ENCODE measurements at places on chromosomes 3 and 15.

DNA sequence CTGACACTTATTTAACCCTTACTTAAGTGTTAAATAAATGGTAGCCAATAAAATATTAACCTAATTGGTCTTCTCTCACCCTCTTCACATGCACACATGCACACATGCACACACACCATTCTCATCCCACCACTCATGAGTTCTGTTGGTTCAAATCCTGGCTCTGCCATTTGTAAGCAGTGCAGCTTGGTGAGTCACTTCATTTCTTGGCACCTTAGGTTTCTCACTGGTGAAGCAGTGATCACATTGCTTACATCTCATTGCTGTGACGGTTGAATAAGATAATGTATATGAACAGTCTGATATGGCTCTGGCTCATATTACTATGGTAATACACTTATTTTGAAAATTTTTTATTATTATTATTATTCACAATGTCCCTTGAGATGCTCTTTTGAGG lies 33.8 kb downstream of the RIOX2 start:
- DNase-seq: no peak

DNA sequence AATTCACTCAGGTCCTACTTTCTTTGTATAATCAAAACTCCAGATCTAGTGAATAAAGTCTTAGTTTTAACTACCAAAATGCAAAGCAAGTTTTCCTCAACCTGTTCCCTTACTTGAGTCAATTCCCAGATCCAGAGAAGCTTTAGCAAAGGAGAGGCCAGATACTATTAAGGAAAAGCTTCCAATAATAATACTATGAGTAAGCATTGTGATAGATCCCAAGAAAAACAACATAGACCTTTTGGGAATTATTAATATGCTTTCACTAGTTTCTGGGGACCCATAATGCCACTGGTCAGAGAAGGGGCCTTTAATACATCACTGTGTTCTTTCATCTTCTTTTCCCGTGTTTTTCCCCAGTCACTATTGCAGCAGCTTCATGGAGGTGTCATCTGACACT lies 339.9 kb upstream of the CDIN1 start:
- DNase-seq: no peak

DNA sequence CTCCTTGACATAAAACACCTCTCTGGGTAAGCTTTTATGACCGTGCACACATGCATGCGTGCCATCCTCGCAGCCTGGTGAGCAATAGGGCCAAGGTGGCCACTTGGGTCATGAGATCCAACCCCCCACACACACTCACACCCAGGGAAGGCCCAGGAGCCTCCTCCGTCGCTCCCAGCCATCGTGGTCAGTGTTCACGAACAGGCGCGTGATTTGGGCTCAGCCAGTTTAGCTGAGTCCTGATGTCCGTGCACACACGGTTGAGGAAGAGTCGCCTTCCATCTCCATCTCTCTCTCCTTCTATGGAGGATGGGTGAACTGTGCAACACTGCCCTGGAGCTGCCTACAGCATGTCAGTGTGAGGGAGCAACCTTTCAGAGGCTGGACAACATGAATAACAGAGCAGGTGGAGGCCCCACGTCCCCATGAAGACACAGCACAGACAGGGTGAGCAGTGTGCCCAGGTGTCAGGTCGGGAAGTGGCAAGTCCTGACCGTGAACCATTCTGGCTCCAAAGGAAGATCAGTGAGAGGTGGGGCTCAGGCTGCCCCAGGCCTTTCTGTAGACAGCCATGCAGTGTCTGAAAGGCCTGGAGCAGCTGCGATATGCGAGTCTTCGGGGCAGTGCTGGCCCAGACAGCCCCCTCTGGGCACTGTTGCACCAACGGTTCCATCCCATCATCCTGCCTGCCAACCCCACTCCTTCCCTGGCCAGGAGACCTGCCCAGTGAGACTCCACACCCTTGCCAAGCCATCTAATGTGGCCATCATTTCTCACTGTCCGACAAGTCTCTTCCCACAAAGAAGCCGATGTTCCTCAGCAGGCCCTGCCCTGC lies 253.4 kb downstream of the OCA2 start:
- DNase-seq: no peak

DNA sequence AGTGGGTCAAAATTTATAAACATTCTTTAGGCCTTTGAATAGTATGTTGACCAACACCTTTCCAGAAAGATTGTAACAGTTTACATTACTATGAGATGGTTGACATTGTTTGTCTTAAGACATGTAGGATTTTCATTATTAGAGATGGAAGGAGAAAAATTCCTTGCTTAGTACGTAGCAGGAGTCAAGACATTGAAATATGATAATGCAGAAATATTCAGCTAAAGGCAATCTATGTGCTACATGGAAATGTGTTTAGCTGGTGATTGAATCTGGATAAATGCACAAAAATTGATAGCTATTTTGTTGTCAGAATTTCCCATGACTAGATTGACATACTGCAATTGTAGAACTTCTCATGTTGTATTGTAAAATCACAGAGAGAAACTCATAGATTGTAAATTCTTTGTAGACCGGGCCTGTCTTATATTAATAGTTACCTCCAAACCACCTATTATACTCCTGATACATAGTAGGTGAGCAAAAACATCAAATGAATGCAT lies 370.4 kb upstream of the CBLB start:
- DNase-seq: no peak

DNA sequence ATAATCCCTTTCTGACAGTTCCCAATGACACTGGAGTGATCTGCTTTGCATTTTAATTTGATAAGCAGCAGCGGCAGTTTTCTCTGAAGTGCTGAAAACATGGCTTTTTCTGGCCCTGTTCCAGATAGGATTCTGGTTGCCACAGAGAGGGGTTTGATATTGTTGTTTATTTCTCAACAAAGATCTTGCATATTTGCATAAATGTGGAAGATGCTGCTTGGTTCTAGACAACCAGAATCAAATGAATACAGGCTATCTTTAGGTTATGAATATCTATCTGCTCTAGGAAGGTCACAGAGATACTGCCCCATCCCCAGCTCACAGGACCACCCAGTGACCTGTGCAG lies 137.1 kb downstream of the ZNF609 start:
- DNase-seq: no peak

- DNase-seq: no peak
These were observed 73.7 kb upstream of the DLG1 start for GRCh38 chr3:197372047-197372661.

GRCh38 chr15:80780416-80781221 lies 1.4 kb downstream of the CEMIP start:
- no peak for DNase-seq

DNA sequence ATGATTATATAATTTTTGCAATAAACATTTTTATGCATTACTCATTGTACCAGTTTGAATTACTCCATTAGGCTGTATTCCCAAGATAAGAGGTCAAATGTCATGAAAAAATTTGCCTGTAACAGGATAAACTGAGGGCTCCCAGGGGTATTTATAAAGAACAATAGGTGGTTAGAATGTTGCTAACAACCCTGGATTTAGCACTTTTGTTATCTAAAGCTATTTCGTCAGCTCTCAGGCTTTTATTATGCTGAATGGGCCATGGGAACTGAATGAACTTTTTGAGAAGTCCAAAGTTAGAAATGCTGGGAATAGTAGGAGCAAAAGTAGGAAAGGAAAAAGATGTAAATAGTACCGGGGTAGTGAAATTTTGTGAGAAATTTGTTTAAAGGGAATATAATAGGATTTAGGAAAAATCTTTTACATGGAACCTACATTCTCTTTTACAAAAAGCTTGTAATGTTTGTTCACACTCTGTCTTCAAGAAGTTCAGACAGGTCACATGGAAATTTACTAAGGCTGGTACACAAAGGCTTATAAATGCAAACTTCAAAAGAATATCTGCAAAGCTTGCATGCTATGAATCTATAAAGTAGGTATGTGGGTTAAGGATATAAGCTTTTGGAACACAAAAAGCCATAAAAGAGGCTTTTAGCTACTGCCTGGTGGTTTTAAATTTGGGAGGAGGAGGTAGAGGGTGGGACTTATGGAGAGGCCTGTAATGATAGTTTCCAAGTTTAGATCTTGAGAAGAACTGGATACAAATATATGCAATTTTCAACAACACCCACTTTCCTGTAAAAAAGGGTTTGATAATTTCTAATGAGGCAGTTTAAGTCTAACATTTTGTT lies 445.8 kb upstream of the NAALADL2 start:
- no peak for DNase-seq

DNA sequence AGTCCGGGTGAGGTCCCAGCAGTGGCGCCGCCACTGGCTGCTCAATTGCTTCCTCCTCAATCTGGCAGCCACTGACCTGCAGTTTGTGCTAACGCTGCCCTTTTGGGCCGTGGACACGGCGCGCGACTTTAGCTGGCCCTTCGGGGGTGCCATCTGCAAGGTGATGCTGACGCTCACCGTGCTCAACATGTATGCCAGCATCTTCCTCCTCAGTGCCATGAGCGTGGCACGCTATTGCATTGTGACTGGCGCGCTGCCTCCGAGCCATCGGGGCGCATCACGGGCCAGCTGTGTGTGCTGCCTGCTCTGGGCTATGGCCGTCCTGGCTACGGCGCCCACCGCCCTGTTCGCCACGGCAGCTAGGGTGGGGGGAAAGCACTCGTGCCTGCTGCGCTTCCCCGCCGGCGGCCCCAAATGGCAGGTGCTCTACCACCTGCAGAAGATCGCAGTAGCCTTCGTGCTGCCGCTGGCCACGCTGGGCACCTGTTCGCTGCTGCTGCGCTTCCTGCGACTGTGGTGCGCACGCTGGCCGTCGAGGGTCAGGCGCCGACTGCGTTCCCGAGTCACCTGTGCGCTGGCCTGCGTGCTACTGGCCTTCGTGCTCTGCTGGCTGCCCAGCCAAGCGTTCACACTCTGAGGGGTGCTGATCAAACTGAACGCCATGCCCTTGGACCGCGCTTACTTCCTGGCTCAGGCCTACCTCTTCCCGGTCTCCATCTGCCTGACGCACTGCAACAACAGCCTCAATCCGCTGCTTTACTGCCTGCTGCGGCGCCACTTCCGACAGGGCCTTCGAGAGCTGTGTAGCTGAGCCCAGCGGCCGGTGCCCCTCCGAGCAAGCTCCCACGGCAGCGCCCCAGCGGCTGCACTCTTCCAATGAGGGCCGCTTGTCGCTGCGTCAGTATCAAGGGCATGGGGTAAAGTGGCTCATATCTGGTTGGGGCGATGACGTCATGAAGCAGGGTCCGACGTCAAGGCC lies 20.3 kb upstream of the ADAMTS7 start:
- DNase-seq: no peak

- no peak for DNase-seq
These were observed 6.1 kb downstream of the RNU5B-1 start for GRCh38 chr15:65310431-65311137.

DNA sequence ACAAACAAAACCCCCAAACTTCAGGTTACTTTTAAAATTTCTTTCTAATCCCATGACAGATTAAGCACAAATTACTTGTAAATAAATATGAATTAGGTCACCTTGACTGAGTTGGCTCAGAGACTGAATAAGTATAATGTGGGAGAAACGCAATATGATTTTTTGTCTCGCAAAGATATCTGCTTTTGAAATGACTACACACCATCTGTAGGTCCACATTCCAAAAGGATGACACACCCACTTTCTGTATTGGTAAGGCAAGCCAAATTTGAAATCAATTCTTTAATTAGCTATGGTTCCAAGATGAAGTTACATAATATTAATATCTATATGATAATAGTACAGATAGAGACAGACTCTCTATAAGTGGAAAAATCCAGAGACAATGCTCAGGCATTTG lies 66.9 kb upstream of the CSPG5 start:
- DNase-seq: no peak

DNA sequence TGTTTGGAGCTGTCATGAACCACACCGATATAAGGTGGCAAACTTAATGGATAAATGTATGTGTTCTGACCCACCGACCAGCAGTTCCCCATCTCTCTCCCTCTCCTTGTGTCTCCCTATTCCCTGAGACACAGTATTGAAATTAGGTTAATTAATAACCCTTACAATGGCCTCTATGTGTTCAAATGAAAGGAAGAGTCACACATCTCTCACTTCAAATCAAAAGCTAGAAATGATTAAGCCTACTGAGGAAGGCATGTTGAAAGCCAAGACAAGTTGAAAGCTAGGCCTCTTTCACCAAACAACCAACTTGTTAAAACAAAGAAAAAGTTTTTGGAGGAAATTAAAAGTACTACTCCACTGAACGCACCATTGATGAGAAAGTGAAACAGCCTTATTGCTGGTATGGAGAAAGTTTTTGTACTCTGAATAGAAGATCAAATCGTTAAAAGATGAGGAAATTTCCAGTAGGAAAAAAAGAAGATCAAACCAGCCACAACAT lies 15.0 kb downstream of the ATR start:
- no peak for DNase-seq

DNA sequence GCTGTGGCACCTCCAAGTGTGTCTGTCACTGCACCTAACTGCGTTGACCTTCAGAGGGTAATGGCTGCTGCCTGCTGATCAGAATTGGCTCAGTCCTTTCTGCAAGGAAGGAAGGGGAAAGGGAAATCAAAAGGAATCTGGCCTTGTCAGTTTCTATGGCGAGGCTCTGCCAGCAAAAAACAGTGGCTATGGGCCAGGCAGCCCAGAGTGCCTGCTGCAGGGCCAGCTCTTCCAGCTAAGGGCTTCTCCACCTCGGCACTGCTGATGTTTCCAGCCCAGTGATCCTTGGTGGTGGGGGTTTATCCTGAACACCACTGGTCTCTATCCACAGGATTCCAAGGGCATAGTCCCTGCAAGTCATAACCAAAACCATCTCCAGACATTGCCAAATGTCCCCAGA lies 184.3 kb downstream of the TJP1 start:
- no peak for DNase-seq

- no peak for DNase-seq
These were observed 87.5 kb downstream of the ATP2B2 start for GRCh38 chr3:10417847-10418246.

DNA sequence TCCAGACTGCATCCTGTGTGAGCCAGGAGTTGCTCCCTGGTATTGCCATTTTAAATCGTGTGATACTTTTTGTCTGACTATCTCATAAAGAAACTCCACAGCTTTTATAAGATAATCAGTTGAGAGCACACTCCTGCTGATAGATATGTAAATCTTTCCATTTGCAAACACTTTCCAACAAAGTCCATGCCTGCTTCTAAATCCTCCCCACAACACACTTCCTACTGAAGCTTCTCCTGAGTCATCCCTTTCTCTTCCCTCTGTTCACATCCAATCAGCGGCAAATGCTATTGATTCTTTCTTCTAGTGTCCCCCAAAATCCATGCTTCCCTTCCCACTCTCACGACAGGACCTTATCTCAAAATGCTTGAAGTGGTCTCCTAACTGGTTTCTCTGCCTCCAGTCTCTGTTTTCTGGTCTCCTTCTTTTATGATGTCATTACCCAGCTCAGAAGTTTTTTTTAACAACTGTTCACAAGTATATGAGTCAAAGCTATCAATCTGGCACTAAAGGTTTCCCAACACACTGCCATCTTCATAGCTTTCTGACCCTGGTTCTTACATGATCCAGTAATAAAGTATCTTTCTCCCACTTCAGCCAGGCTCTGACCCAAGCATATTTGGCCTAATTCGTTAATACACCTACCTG lies 4.5 kb upstream of the WWTR1 start:
- DNase-seq: no peak

DNA sequence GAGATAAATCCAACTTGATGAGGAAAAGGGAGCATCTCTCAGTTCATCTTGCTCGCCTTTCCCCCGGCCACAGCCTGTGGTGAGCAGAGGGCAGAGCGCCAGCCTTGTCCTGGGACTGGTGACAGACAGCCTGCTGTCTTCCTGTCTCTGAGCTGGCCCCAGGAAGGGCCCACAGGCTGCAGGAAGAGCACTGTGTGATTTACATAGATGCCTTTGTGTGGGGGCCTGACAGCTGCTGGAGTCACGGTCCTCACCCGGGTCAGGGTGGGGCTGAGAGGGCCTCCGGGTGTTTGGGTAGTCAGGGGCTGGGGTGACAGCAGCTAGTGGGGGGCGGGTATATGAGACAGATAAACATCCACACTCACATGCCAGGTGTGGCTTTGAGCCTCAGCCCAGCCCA lies 29.3 kb downstream of the PLA2G4D start:
- no peak for DNase-seq

Data from activated CD4-positive, alpha-beta T cell treated with anti-CD3 and anti-CD28 coated beads, Interleukin-2, amount 50 U/mL, for 24 hours (primary cell).